ENCODE measurements at places on chromosomes 12 and 14.

DNA sequence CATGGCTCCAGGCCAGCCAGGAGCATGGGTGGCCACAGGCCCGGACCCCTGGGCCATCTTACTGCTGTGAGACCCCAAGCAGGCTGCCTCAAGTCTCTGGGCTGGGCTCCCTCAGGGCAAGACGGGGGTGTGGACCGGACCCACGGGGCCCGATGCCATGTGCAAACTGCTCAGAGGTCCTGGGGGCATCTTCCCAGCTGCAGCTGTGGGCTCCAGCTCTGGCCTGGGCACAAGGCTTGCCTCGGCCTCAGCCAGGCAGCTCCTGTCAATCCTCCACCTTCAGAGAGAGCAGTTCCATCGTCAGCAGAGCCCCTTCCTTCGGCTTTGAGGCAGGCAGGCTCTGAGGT lies 12.4 kb upstream of the GPR132 start:
- DNase-seq: no peak

DNA sequence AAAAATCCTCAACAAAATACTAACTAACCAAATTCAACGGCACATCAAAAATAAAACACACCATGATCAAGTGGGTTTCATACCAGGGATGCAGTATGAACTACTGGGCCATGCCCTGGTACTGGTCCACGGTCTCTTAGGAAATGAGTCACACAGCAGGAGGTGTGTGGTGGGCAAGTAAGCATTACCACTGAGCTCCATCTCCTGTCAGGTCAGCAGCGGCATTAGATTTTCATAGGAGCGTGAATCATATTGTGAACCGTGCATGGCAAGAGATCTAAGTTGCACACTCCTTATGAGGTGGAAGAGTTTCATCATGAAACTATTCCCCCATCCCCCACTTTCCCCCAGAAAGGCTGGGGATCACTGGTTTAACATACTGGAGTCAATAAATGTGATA lies 6.7 kb upstream of the LGR5 start:
- DNase-seq: no peak

- DNase-seq: no peak
Observed at GRCh38 chr14:86372402-86372801, 842.5 kb downstream of the FLRT2 start.

DNA sequence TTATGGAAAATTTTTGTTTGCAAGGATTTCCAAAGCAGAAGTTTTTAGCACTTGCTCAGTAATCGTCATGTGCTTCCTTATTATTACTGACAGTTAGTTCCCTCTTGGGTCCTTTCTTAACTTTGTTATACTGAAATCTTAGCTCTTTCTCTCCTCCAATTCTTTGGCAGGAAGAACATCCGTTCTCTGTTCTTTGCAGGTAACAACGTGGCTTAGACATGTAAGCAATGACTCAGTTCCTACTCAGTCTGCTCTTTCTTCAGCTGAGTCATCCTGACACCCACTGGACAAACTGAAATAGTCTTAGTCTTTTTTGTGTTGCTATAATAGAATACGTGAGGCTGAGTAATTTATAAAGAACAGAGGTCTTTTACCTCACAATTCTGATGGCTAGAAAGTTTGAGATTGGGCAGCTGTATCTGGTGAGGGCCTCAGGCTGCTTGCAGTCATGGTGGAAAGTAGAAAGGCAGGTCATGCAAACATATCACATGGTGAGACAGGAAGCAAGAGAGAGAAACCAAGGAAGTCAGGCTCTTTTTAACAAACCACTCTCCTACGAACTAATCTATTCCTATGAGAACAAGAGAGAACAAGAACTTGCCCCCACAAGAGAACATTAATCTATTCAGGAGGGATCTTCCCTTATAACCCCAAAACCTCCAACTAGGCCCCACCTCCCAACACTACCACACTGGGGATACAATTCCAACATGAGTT lies 49.2 kb downstream of the TESPA1 start:
- peak; percentile 36 for DNase-seq

GRCh38 chr12:66877925-66878324 lies 199.0 kb upstream of the GRIP1 start:
- no peak for DNase-seq

DNA sequence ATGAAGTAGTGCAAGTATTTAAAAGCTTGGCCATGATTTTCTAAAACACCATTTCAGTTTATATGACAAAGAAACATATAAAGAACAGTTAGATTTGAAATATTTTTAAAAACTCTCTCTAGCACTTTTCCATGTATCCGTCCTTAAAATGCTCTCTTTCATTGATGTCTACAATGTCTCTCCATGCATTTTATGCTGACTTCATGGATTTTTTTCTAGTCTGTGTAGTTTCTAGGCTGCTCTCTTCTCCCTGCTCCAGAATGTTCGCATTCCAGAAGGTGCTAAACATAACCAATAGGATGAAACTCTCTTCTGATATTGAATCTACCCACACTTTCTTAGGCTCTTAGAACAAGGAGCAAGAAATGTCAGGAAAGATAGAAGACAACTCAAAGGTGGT lies 124.8 kb downstream of the PLCZ1 start:
- DNase-seq: no peak

DNA sequence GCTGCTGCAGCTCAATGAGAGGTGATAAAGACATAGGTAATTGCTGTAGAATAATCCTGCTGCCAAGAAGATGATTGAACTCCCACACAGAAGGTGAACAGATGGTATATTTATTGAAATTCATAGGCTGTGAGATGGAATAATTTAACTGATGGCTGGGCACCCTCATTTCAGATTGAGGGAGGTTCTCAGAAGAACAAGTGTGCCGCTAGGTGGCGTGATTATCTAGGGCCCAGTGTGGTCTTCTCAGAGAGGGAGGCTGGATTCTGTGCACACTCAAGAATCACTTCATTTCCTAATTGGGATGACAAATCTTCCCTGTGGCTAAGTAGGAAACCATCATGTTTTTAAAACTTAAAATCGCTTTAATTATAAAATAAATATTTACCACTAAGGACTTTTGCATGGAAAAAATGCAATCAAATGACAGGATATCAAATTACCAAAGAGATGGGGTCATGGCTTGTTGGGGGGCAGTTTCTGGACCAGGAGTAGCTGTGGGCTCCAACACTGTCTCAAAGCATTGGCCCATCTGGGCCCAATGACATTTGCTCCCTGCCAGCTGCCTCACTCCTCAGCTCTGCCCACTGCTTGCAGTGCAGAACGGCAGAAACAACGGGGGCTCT lies 132.3 kb downstream of the SNAPC1 start:
- peak; percentile 15 for DNase-seq

- no peak for DNase-seq
Observed at GRCh38 chr12:101750152-101750551, 10.9 kb upstream of the SYCP3 start.

DNA sequence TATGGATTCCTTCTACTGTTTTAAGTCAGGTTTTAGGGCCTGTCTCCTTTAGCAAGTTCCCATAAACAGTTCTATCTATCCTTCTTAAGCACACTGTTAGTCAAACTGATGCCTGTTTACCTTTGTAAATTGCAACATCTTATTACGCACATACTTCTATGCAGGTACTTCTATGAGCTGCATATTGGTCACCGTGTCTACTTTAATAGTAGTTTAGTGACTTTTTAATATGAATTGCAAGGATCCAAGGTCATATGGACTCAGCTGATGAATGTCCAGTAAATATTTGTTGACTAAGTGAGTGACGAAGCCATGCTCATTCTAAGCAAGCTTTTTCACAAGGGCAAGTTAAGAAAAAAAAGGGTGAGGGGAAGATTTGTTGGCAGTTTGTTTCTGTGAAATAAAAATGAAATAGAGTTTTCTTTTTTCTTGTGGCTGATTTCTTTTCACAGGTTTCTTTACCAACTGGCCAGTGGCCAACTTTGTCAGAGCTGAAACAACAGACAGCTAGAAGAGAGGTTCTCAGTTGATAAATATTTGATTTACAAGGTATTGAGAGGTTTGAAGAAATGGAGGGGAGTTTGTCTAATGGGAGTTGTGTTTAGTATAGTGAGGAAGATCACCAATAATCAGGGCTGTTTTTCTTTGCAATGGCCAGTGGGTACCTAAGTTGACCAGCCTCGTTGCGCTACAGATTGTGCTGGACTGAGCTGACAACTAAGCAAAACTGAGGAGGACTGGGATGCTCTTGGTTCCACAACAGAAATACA lies 141.1 kb downstream of the SLC15A5 start:
- no peak for DNase-seq

GRCh38 chr14:72948481-72949138 lies 22.3 kb downstream of the DCAF4 start:
- DNase-seq: peak; percentile 41

- DNase-seq: no peak
Observed at GRCh38 chr12:64219145-64219544, 3.0 kb downstream of the KICS2 start.

GRCh38 chr12:102421802-102422583 lies 58.4 kb downstream of the IGF1 start:
- no peak for DNase-seq

- no peak for DNase-seq
Observed at GRCh38 chr12:44711736-44712135, 164.4 kb downstream of the NELL2 start.

DNA sequence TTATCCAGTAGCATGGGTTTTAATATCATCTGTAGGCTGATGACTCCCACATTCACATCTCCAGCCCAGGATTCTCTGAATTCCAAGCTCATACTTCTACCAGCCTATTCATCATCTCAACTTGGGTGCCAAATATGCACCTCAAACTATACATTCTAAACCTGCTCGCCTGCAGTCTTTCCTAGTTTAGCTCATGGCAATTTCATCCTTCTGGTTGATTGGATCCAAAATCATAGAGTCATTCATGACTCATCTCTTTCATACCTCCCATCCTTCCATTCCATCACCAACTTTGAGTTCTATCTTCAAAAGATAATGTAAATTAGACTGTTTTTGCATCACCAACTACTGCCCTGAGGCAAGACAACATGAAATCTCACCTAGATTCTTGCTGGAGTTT lies 99.7 kb upstream of the EGLN3 start:
- no peak for DNase-seq

- DNase-seq: no peak
Observed at GRCh38 chr14:63524537-63525155, 18.5 kb downstream of the PPP2R5E start.

GRCh38 chr12:47767216-47767724 lies 5.8 kb upstream of the SLC48A1 start:
- peak; percentile 41 for DNase-seq

GRCh38 chr12:46657453-46658411 lies 168.1 kb downstream of the SLC38A4 start:
- no peak for DNase-seq

GRCh38 chr14:78399316-78399889 lies 229.2 kb downstream of the NRXN3 start:
- no peak for DNase-seq

GRCh38 chr14:68133856-68134255 lies 314.3 kb downstream of the RAD51B start:
- DNase-seq: no peak

- DNase-seq: no peak
Observed at GRCh38 chr12:67710582-67710981, 62.0 kb downstream of the DYRK2 start.

- no peak for DNase-seq
Observed at GRCh38 chr12:121697093-121697698, 15.4 kb upstream of the TMEM120B start.

GRCh38 chr12:130070126-130070611 lies 92.1 kb upstream of the FZD10 start:
- DNase-seq: no peak

- DNase-seq: no peak
Observed at GRCh38 chr14:100891051-100891450, 12.5 kb downstream of the RTL1 start.

DNA sequence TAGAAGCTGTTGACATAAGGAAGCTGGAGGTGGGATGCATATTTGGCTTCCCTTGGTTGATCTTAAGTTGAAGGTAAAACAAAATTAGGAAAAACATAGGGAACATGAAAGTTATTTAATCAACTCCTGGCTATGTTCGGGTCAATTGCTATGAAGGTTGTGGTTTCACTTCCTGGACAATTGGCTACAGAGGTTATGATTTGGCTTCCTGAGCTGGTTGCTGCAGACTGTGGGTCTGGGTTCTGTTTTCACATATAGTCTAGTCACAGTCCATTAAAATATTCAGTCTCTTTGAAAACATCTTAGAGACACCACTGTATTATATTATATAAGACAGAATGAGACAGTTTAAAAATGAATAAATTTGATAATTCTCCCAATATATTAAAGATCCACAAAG lies 895.2 kb upstream of the USP15 start:
- no peak for DNase-seq

- DNase-seq: no peak
Observed at GRCh38 chr12:124827588-124828184, 36.0 kb downstream of the SCARB1 start.

- no peak for DNase-seq
Observed at GRCh38 chr14:39614297-39614923, 182.2 kb upstream of the FBXO33 start.

DNA sequence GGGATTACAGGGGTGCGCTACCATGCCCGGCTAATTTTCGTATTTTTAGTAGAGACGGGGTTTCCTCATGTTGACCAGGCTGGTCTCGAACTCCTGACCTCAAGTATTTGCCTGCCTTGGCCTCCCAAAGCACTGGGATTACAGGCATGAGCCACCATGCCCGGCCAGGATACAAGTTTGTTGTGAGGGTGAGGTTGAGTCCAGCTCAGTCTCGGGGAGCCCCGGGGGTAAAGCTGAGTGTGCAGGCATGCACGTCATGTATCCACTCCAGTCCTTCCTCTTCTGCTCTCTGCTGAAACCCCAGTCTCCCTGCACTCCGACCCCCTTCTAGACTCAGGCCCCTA lies 369 bp downstream of the HPD start:
- DNase-seq: no peak

DNA sequence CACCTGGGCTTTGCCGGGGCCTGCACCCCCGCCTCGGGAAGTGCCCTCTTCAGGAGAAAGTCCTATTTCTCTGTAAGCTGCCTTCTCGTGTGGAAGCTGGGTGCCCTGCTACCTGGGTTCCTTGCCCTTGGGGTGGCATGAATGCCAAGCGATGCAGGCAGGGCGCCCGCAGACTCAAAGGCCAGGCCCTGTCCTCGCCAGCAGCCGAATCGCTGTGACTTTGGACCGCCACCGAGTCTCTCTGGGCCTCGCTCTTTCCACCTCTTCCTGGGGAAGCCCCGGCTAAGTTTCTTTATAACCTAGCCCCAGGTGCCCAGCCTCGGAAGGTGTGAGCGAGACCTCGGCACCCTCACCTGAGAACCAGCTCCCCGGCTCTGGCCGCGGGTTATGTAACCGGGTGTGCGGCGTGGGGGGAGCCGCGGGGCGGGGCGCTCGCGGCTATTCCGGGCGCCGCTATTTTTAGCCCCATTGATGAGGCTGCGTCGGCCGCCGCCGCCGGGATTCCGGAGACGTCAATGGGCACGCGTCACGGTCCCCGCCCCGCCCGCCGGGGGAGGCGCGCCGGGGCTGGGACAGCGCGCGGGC lies 14.6 kb upstream of the NR4A1 start:
- DNase-seq: peak; percentile 79

GRCh38 chr12:21502164-21502496 lies 541 bp downstream of the GOLT1B start:
- no peak for DNase-seq

DNA sequence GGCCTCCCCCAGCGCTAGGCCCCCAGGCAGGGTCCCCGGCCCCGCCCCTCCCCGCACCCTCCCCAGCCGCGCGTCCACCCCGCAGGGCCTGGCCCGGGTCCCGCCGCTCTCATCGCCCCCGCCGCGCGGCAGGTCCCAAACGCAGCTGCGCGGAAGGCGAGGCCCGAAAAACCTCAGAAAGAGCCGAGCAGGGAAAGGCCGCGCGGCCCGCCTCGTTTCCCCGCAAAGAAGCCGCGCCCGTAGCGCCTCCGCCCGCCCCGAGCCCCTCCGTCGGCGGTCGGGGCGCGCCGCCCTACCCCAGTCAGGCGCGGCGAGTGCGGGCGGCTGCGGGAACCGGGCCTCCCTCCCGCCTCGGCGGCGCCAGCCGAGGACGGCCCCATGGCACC lies 324 bp downstream of the POLE start:
- no peak for DNase-seq

GRCh38 chr14:72652179-72652578 lies 241.7 kb downstream of the DPF3 start:
- DNase-seq: no peak

Measured in stimulated activated CD8-positive, alpha-beta memory T cell treated with anti-CD3 and anti-CD28 coated beads, Interleukin-15, amount 100 ng/mL, for 4 hours (primary cell).